AG08396 (cell line): ENCODE measurements at places on chromosomes 1 and 21.
A peak's percentile ranks its signal among the peaks of the same experiment; 100 is the strongest.

DNA sequence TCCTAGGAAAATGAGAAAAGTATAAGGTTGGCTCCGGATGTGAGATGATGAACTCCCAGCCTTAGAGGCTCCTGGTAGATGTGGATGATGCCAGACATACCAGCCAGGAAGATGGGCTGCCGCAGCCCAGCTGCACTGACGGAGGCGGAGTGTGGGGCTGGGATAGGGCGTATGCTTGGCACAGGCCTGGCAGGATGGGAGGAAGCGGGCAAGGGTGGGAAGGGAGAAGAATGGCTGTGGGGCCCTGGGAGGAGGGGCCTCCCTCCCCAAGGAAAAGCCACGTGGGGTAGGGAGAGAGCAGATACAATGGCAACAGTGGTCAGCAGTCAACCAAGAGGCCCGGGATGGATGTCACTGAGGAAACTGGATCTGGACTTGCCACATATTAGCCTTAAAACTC is 41.3 kb upstream of the KIF21B start:
- DNase-seq, result no peak

DNA sequence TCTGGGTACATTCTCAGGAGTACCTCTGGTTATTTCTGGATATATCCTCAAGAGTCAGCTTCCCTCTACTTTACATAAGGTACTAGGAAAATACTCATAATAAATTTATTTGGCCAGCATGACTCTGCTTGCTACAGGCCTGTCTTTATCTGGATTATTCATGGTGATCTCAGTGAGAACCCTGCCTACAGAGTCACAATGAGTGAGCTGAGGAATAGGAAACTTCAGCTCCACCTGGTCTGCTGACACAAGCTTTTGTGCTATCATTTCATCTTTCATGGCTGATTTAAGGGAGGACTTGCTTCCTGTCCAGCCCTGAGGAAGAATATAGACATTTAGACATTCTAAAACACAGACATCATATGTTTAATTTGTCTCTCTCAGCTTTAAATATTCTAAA is 19.5 kb upstream of the SUCO start:
- no peak for DNase-seq

- DNase-seq, result peak; percentile 52
Measured at GRCh38 chr1:224922404-224923164, 6.9 kb upstream of the DNAH14 start.

GRCh38 chr1:70915258-70916033 is 132.2 kb downstream of the PTGER3 start:
- DNase-seq, result no peak

GRCh38 chr1:229448845-229449244 is 15.0 kb upstream of the ACTA1 start:
- DNase-seq, result no peak

DNA sequence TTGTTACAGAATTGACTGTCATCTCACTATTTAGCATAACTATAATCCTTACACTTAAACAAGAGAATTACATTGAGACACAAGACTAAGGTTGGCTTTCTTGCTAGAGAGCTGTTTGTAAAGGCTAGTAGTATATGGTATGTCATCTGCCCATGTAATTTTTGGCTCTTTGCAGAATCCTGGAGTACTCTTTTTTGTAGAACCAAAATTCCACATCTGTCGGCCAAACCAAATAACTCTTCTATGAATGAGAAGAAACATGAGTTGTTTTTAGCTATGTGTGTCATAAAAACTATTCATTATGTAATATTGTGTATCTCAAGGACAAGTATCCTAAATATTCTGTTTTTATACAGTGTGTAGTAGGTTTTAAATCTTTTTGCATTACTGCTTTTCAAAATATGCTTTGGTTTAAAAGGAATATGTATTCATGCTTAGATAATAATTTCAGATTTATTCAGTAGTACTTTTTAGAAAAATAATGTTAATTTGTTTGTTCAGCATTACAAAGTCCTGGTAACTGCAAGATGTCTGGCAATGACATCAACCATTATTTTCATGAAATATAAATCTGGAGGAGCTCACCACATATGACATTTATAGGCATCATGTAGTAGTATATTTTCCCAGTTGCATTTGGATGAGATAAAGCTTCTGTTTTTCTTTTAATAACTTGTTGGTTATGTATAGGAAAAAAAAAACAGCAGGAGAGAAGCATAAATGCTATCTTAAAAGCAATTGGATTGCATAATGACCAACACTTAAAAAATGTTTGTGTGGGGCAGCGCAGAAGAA is 159.8 kb downstream of the HS2ST1 start:
- DNase-seq, result no peak

- no peak for DNase-seq
Measured at GRCh38 chr21:34626131-34626530, 11.2 kb upstream of the RCAN1 start.

GRCh38 chr1:1122981-1123480 is 7.1 kb upstream of the C1orf159 start:
- DNase-seq, result no peak

DNA sequence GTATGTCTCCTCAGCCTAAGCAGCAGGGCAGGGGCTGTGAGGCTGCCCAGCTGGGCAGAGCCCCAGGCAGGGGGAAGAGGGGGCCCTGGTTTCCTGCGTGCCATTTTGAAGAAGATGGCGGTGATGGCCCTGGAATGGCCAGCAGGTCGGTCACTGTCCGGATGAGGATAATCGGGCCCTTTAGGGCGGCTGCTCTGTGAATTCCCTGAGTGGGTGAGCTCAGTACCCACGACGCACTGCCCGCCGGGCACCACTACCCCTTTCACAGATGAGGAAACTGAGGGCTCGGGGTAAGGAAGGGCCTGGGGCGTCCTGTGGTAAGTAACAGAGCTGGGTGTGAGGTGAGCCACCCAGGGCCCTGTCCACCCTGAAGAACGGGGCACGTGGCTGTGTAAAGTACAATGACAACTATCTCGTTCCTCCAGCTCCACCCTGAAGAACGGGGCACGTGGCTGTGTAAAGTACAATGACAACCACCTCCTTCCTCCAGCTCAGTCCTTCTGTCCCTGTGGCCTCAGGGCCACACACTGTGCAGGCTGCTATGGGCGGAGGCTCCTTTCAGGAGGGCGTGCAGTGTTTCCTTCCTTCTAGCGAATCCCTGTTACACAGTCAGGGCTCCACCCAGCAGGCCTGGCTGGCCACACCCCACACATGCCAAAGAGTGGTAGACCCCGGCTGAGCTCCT is 23.2 kb downstream of the ITGB2 start:
- no peak for DNase-seq

DNA sequence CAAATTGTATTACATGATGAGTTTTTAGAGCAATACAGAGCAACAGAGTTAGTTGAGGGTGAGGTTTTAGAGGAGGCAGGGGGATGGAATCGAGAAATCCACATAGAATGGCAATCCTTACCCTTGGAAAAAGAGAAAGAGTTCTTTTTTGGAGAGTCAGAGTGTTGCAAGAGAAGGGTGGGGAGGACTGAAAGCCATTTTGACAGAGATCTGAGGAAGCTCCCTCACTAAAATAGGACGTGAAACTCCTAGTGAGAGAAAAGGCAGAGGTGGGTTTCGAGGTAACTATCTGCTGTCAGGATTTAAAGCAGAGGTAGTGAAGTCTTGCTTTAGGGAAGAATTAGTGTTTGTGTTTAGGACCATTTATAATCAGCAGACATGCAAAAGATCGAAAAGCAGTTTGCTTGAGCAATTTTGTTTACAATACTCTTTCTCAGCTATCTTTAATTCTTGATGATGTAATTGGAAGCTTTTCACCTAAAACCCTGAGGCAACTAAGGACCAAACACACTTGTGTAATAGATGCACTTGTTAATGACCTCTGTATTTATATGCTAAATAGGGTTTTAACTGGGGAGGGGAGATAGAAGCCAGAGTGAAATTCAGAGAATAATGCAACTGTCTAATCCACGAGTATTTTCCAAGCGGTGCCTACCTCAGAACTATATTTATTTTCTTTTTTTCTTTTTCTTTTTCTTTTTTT is 20.0 kb downstream of the ADAMTS5 start:
- no peak for DNase-seq

GRCh38 chr1:179786815-179787685 is 44.0 kb downstream of the FAM163A start:
- no peak for DNase-seq

DNA sequence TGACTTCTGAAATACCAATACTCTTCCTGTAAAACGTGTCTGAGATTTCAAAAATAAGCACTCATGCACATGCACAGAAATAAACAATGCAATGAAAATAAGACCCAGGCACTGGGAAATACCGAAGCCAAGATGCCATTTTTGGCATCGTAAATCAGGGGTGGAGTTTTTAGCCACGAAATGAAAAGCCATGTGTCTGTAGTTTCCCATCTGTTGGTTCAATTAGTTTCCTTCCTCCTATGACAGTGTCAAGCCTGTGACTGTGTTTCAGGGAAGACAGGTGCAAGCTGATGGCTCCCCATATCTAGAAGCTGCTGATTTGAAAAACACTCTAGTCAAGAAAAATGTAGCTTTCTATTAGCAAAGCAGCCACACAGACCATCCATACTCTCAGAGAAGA is 480.4 kb upstream of the CAMK1G start:
- no peak for DNase-seq

DNA sequence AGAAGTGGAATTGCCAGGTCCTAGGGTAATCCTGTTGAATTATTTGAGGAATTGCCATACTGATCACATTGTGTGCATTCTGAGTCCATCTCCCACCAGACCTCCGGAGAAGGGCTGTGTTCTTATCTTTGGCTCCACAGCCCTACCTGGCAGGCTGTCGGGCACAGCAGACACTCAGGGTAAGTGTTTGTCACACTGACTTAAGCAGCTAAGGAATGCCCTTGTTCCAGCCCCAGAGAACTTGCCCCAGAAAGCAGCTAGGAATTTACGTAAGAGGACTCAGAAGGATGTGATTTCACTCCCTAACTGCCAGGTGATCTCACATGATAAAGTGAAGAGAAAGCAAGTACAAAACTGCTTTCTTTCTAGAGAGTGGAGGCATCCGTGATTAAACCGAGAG is 21.0 kb downstream of the VASH2 start:
- DNase-seq, result no peak

DNA sequence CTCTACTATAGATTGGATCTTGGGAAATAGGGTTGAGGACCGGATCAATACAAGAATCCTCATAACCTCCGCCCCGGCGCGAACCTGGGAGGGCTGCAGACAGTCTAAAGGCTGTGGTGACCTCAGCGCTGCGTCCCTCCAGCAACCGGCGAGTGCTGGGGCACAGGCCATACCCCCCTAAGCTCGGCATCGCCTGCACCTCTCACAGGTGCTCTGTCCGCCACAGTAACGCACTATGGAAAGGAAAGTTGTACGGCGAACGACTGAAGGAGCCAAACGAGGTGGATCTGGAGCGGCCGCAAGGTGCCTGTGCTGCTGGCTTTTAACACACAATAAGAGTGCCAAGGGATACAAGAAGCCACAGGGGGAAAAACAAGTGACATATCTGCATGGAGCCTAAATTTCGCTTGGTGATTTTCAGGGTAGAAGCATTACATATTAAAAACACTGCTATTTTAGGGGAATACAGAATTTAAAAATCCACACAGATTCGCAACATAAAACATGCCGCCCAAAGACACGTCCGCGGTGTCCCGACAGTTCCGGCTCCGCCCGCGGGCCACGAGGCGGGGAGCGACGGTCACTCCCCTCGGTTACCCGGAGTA is 1.4 kb upstream of the RBM15 start:
- peak; percentile 11 for DNase-seq

- no peak for DNase-seq
Measured at GRCh38 chr1:57889676-57890320, 465.9 kb upstream of the DAB1 start.

DNA sequence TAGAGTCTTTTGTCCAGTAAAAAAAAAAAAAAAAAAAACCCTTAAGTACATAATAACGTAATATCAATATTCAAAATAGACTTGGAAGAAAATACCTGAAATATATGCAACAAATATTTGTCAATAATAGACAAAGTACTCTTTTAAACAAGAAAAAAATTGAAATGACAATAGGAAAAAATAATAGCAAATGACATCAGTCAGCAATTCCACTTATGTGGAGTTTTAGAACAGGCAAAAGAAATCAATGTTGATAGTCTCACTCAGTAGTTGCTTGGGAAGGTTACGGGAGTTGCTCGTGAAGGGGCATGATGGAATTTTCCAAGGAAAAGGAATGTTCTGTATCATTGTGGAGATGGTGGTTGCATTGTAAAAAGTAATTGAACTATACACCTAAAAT is 16.9 kb downstream of the LYPLAL1 start:
- no peak for DNase-seq

DNA sequence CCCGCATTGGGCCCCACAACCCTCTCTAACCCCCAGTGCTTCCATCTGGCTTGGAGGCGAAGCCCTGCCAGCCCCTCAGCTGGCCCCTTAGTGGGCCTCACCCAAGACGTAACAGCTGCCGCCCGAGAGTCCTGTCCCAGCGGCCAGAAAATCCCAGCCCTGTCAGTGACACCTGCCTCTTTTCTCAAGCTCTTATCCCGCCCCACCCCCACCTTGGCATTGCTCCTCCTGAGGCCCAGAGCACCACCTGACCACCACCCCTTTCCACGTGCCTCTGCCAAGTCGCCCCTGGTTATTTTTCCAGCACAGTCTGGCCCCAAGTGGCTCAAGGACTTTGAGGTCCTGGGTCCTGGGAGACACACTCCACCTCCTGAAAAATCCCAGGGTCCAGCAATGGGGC is 5.9 kb upstream of the CTRC start:
- no peak for DNase-seq

DNA sequence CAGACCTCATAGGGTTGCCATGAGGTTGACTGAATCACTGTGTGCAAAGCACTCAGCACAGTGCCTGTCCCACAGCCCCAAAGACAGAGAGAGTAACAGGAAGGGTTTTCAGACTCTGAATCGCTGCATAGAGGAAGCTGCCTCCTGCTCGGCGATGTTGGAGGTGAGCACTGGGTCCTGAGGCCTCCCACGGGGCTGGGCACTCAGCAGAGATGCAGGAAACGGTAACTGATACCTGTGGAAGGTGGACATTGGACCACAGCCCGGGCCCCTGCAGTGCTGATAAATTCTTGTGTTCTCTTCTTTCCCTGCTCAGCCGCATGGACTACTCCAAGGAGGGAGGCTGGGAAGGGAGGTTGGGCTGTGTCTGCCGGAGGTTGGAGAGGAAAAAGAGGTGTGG is 389.7 kb downstream of the PTPRU start:
- no peak for DNase-seq

- no peak for DNase-seq
Measured at GRCh38 chr1:61083807-61084440, 1.6 kb downstream of the NFIA start.

- DNase-seq, result no peak
Measured at GRCh38 chr1:47059376-47059775, 7.7 kb upstream of the CYP4Z1 start.

DNA sequence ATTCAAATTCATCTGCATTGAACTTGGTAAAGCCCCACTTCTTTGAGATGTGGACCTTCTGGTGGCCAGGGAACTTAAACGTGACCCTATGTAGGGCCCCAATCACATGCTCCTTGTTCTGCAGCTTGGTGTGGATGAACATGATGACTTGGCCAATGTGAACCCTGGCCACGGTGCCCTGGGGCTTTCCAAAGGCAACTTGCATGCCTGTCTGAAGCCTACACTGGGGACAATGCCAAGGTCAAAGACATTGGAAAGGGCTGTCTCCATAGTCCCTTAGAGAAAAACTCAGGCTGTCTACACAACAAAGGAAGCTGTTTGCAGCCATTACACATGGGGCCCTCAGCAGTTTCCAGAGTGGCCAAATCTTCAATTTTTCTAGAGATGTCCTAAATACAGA is 8.9 kb upstream of the VPS13D start:
- no peak for DNase-seq
